T-helper 2 cell (primary cell): ENCODE measurements at places on chromosomes 2 and 18.

- no peak for DNase-seq
These were observed 98.8 kb downstream of the RIF1 start for GRCh38 chr2:151508519-151508918.

DNA sequence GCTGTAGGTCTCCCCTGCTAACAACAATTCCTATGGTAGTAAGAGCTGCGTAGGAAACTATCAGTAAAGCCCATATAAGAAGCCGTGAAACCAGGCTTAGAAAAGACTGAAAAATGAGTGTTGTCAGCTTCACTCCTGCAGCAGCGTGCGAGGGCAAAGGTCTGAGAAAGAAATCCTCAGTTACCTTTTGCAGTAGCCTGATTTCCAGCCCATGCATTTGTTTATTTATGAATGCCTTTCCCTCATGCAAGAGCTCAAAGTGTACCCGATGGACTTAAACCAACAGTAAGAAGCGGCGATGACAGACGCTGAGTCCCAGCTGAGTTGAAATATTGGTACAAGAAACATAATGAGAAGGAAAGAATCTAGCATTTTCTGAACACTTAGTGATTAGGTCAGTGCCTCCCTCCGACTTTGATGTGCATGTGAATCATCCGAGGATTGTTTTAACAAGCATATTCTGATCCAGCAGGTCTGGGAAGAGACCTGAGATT, 15.0 kb upstream of the POLI start:
- DNase-seq = no peak

DNA sequence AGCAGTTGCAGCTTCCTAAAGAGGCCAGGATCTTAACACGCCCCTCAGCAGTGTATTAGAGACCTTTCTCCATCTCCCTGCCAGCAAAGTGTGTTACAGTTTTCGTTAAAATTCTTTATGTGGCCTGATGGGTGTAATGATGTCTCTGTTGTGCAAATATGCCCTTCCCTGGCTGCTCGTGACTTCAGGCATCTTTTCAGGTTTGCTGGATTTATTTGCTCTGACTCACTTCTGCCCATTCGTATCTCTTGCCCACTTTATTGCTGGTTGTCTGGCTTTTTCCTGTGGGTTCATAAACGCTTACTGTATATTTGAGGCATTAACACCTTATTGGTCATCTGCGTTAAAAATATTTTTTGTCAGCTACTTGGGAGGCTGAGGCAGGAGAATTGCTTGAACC, 134.5 kb downstream of the ASB1 start:
- no peak for DNase-seq

DNA sequence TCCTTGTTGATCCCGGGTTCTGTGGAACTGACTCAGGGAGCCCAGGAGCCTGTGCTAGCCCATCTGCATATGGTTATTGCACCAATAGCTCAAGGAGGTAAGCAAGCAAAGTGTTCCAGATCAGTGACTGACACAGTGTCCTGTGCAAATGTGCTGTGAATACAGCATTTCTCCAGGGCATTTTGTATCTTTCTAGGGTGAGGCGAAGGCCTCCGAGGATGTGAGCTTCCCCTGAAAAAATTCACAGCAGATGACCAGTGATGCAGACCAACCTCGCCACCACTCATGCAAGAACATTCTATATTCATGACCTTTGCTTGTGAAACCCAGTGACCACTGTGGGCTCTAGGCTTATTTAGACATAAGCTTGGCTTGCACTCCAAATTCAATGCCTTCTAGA, 15.2 kb upstream of the NT5DC4 start:
- no peak for DNase-seq

DNA sequence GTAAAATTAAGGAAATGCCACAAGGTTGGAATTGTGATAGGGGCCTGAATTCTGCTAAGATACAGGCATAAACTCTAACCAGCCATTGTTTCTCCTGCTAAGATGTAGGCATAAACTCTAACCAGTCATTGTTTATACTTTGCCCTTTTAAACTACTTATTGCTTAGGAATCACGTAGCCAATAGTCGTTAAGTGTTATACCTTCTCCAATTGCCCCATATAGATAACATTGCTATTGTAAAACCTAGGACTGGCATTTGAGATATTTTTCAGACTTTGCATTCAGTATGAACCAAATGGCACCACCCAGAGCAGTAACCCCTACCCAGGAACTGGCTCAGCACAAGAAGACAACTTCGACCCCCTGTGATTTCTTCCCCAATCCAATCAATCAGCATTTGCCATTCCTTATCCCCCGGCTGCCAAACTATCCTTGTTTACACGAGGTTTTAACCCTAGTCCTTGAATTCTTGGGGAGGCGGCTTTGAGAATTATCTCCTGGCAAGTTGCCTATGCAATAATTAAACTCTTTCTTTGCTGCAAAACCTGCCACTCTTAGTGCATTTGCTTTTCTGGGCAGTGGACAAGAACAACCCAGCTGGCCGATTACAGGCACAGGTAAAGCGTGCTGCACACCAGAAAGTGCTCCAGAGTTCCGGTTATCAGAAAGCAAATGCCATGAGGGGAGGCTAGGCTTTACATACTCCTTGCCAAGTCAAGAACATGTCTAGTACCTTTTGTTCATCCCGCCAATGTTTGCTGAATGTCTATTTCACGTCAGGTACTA, 167.6 kb downstream of the LAMA1 start:
- no peak for DNase-seq

DNA sequence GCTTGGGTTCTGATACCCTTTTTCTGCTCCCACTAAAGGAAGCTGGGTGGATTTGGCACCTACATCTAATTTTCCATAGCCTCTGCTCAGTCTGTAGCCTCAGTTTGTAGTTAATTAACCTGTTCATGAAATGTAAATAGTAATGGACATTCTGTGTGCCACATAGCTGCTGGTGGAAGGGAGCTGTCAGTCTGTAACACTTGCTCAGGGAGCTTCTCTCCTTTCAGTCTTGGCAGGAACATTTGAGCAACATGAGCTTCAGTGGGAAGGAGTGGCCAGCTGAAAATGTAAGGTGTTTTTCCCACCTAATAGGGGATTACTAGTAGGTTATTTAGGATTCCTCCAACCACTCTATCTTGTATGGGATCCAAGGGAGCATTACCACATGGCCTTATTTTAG, 203.4 kb downstream of the ASXL3 start:
- DNase-seq = no peak

GRCh38 chr2:95272299-95272751, 1.9 kb upstream of the PROM2 start:
- DNase-seq = no peak

- no peak for DNase-seq
These were observed 60.6 kb downstream of the KIF1A start for GRCh38 chr2:240759459-240759858.

DNA sequence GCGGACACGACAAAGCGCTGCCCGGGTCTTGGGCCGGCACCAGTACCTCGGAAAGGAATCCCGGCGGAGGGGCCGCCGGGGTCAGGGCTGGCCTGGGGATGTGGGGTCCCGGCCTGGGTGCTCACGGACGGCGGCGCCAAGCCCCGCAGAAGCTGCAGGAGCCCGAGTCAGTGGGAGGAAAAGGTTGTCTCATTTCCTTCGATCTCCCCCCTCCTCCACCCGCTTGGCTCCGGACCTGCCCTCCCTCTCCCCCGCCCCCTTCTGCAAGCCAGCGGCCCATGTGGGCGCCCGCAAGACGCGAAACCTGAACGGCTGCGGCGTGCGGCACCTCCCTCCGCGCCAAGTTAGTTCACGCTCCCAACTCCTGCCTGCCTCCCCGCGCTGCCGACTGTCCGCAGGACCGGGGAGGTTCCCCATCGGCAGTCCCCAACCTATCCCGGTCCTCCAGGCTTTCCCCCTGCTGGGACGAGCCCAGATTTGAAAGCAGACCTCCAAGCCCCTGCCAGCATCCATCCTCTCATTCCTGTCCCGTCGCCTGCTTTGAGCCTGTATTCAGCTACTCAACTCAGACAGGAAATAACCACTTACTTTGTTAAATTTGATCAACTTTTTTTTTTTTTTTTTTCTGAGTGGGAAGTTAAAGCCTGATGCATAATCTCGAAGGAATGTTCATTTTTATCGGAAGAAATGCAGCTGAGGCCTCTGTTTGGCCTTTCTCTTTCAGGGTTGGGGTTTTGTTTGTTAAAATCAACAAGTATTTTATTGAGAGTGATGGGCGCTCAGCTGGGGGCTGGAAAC, at the start of gene EVA1A:
EVA1A (minus strand) TSS at position 172 of the 798 bp plus-strand sequence. CDS start 42,799 bp downstream, outside the sequence.
- no peak for DNase-seq

DNA sequence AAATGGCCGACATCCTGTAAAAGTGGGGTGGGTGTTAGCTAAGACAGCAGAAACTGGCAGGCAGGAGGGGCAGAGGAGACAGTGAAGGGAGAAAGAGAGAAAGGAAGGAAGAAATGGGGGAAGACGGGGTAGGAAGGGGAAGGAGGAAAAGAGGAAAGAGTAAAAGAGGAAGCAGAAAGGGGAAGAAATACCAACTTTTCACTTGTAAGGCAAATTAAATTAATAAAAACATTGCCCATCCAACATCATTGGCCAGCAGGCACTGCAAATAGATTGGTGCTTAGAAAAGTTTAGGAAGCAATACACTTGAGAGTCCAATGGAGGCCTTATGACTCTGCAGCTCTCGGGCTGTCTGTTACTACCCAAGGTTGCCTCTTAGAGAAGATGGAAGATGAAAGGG, 116.7 kb downstream of the TNS1 start:
- no peak for DNase-seq
